ENCODE measurements at places on chromosomes 13 and 19.

DNA sequence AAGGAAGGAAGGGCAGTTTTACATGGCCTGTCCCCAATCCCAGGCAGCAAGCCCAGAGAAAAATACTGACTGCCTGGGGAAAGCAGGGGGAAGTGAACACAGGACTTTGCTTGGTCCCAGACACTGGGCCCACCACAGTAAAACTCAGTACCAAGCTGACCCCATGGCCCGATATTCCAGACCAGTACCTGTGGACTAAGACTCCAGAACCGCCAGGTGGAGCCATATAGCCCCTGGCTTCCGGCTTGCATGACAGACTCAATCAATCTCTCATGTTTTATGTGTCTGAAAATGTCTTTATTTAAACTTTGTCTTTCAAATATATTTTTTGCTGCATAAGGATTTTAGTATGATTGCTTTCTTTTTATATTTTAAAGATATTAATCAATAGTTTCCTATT lies 767.9 kb upstream of the SLITRK6 start:
- DNase-seq = no peak

GRCh38 chr19:40614622-40615411 lies 13.6 kb downstream of the LTBP4 start:
- no peak for DNase-seq

DNA sequence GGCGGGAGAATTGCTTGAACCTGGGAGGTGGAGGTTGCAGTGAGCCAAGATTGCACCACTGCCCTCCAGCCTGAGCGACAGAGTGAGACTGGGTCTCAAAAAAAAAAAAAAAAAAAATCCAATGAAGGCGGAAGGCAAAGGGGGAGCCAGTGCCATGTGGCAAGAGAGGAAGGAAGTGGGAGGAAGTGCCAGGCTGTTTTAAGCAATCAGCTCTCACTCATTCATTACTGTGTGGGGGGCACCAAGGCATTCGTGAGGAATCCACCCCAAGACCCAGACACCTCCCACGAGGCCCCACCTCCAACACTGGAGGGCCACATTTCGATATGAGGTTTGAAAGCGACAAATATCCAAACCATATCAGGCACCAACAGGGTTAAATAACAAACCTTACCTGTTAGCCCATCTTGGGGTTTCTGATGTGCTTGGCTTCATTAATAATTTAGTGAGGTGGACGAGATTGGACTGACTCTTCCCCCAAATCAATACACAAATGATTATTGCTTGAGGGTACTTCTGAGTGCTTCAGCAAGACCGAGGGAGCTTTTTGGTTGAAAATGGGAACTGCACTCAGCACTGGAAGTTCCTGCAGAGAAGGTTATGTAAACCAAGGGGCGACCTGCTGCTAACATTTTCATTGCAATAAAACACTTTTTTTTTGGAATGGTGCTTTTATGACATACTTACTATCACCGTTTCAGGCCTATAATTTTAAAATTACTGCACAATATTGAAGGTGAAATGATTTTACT lies 7.5 kb upstream of the LRP3 start:
- DNase-seq = no peak

DNA sequence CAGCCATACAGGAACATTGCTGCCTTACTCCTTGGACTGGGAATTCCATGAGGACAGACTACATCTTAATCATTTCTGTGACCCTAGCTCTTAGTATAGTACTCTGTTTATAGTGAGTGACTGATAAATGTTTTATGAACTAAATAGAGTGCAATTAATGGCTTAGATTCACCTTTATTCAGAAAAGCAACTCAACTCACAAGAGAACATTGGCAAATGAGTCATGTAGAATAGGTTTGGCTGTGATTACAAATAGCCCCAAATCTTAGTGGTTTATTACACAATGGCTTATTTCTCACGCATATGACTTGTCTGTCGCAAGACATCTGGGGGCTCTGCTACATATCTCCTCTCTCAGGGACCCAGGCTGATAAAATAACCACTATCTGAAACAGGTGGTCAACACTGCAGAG lies 121.6 kb upstream of the KL start:
- DNase-seq = no peak

DNA sequence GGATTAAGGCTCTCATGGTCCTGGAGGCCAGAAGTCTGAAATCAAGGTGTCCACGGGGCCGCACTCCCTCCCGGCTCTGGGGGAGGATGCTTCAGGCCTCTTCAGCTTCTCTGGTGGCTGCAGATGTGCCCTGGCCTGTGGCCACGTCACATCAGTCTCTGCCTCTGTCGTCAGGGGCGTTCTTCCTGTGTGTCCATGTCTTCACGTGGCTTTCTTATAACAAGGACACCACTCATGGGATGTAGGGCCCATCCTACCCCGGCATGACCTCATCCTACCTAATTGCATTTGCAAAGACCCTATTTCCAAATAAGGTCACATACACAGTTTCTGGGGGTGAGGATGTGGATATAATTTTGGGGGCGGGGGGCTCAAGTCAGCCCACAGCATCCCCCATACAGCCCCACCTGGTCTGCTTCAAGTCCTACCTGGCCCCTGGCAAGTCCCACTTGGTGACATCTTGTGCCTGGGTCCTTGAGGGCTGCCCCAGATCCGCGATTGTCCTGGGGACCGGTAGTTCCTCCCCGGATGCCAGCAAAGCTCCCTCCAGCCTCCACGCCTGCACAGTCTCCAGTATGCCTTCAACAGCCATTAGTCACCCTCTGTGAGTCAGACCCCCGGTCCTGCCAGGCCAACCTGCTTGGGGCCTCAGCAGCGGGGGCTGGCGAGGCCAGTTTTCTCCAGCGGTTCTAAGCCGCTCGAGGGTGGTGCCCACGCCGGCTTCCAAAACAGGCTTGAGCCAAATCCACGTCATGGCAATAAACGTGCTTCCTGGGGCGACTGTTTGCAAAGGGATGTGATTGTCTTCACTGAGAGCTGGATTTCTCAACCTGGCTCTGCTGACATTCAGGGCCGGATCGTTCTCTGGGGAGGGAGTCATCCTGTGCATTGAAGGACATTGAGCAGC lies 32.2 kb downstream of the MYO9B start:
- DNase-seq = peak; percentile 67

GRCh38 chr19:45296355-45296754 lies 26.3 kb downstream of the CKM start:
- DNase-seq = no peak

- DNase-seq = no peak
These were observed 102.8 kb downstream of the STARD13 start for GRCh38 chr13:33182729-33183128.

- DNase-seq = peak; percentile 35
These were observed 432.4 kb downstream of the SLITRK1 start for GRCh38 chr13:83449668-83450395.

DNA sequence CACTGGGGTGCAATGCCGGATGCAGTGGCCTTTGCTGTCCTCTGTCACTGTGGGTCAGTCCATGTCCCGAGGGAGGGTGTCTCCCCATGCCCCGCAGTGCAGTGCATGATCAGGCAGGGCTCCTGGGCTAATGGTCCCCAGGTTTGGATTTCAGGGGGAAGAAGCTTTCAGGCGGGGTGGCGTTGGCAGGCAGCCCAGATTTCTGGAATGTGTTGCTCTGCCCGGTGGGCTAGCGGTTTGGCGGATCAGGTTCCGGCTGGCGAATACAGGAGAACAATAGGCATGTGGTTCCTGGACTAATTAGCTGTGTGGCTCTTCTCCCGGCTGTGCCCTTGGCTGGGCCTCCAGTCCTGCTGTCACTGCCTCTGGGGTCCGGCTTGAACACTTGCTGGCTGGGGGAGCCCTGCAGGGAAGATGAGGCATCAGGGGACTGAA lies 141.3 kb downstream of the FGF9 start:
- no peak for DNase-seq

- DNase-seq = no peak
These were observed 321 bp upstream of the ZNF222 start for GRCh38 chr19:44024900-44025216.

GRCh38 chr13:28530729-28531076 lies 35.8 kb upstream of the FLT1 start:
- no peak for DNase-seq

DNA sequence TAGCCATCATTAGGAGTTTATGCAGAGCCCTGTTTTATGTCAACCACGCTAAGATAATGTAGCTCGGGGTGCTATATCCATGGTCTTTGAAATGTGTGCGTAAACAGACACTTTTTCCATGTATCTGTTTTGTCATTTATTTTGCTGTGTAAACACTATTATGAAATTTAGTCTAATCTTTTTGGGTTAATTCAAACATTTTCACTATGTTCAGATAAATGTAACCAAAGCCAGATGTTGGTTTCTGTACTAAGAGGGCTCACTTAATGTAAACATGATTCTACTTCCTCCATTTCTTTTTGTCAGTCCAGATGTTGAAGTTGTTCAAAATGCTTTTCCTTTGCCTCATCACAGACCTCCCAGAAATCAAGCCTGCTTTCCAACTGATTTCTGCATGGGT lies 499.5 kb upstream of the GPC6 start:
- DNase-seq = no peak

DNA sequence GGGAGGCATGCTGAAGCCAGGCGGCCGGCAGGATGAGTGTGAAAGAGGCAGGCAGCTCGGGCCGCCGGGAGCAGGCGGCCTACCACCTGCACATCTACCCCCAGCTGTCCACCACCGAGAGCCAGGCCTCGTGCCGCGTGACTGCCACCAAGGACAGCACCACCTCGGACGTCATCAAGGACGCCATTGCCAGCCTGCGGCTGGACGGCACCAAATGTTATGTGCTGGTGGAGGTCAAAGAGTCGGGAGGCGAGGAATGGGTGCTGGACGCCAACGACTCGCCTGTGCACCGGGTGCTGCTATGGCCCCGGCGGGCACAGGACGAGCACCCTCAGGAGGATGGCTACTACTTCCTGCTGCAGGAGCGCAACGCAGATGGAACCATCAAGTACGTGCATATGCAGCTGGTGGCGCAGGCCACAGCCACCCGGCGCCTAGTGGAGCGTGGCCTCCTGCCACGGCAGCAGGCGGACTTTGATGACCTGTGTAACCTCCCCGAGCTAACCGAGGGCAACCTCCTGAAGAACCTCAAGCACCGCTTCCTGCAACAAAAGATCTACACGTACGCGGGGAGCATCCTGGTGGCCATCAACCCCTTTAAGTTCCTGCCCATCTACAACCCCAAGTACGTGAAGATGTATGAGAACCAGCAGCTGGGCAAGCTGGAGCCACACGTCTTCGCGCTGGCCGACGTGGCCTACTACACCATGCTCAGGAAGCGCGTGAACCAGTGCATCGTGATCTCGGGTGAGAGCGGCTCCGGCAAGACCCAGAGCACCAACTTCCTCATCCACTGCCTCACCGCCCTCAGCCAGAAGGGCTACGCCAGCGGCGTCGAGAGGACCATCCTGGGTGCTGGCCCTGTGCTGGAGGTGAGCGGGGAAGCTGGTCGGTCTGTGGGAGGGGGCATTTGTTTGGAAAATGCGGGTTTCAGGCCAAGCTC lies 26.4 kb downstream of the MYO9B start:
- DNase-seq = no peak

DNA sequence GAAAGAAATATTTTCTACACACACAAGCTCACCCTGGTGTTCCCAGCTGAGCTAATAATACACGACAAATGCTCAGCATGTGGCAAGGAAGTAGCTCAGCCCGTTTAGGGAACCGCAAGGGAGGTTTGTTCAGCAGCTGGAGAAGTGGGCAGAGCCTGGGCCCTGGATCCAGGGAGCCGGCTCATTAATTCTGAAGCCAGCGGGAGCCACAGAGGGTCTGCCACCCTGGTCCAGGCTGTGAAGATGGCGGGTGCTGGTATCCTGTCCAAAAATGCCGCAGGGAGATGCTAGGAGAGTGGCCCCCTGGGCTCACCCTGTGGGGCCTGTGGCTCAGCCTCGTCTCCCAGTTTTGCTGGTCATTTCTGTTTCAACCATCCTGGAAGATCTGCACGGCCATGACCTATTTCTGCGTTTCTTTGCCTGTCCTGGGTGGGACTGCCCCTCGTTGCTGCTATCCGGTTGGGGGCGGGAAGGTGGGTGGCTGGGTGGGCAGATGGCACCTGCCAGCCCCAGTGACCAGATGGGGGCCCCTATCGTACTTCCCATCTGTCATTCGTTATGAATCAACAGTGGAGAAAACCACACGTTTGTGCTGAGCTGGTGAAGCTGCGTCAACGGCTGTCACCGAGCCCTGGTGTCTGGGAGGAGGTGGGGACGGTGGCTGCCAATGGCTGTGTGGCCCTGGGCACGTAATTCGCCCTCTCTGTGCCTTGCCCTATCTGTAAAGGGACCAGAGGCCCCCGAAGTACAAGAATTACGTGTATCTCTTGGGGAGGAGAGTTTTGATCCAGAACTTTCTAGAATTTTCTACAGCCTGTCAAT lies 2.7 kb upstream of the GNA15 start:
- DNase-seq = no peak

DNA sequence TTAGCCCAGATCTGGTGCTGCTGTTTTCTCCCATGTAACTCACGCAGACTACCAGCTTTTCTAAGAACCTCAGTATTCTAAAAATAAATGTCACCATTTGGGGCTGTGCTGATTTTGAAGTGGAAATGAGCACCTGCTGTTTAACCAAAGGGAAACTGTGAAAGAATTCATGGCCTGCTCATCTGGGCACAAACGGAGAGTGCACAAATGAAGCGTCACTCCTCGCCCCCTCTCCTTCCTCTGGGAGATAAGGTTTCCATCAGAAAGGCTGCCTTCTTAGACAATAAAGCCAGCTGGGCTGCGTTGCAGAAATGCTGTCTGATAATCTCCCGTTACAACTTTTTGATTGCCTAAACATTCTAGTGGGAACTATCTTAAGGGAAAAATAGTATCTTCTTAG lies 73.7 kb upstream of the SLC15A1 start:
- no peak for DNase-seq

DNA sequence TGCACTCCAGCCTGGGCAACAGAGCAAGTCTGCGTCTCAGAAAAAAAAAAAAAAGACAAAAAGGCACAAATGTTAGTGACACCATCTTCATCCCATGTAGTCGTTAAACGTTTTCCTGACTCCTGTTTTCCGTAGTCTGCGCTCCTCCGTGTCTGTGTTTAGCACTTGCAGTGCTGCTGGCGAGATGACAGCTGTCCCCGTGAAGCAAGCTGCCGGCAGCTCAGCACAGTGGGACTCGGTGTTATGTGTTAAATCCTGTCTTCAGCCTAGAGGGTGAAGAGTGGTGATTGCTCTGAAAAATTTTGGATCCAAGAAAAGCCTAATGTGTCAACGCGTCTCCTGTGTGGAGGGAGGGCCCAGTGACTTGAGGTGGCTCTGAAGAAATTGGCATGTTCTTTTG lies 18.4 kb downstream of the UBXN6 start:
- no peak for DNase-seq

- no peak for DNase-seq
These were observed 35.2 kb downstream of the C13orf46 start for GRCh38 chr13:113938716-113939115.

DNA sequence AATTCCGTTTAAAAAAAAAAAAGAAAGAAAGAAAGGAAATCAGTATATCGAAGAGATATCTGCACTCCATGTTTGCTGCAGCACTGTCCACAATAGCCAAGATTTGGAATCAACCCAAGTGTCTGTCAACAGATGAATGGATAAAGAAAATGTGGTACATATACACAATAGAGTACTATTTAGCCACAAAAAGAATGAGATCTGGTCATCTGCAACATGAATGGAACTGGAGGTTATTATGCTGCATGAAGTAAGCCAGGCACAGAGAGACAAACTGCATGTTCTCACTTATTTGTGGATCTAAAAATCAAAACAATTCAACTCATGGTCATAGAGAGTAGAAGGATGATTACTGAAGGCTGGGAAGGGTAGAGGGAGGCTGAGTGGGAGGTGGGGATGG lies 16.3 kb downstream of the ZNF565 start:
- no peak for DNase-seq

- DNase-seq = no peak
These were observed 16.4 kb downstream of the PLEKHF1 start for GRCh38 chr19:29681422-29682235.

- DNase-seq = no peak
These were observed 41.9 kb downstream of the ADPRHL1 start for GRCh38 chr13:113411216-113412023.

- DNase-seq = no peak
These were observed 616 bp downstream of the FCHO1 start for GRCh38 chr19:17751912-17752273.
